ENCODE measurements at places on chromosomes 2 and 18.

DNA sequence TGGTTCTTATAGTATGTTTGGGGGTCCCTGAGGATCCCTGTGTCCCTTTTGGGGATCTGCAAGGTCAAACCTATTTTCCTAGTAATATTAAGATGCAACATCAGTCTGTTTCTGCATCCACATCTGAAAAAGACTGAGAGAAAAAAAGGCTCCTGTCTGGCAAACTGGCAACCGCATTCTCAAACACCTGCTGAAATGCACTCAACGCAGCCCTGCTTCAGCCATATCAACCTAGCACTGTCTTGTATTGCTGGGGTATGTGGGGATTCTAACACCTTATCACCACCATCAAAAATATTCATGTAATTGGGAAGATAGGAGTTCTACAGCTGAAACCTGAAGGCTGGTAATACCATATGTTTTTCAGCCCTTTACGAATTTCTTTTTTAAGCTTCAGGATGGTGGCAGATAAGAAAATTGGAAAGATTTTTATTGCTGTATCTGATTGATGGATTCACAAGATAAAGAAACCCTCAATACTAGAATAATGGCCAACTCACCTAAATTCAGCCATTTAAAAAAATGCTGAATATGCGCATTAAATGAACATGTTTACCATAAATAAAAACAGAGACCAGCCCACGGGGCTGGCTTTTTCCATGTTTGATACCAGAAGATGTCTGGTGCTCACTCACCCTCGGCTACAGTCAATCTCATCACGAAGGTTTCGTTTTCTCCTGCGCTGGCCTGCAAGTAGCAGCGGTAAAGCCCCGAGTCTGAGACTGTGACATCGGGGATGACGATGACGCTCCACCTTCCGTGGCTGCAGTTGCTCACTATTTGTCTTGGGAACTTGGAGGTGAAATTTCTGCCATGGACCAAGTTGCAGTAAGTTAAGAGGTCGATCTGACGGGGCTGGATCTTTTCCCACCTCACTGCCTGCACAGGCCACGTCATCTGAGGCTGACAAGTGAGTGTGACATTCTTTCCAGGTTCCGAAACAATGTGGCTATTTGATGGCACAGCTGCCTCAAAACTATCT, 52.3 kb downstream of the CD226 start:
- no peak overlapping the region for H3K27ac ChIP-seq
- no peak overlapping the region for H3K4me3 ChIP-seq
- no peaks in the 10 kb centered on the region for H3K36me3 ChIP-seq
- no peaks in the 10 kb centered on the region for H3K27me3 ChIP-seq
- DNase-seq: no peak

- peaks cover 27% of the 10 kb centered on the region for H3K4me1 ChIP-seq
- DNase-seq: peak; percentile 48
- no peak overlapping the region for H3K4me3 ChIP-seq
- H3K27ac ChIP-seq: peak overlapping the region; percentile 8
- H3K36me3 ChIP-seq: no peaks in the 10 kb centered on the region
These were observed 159.2 kb downstream of the FAM210A start for GRCh38 chr18:13566941-13567746.

GRCh38 chr2:42268528-42269151, 92.4 kb downstream of the COX7A2L start:
- no peaks in the 10 kb centered on the region for H3K36me3 ChIP-seq
- no peak overlapping the region for H3K4me3 ChIP-seq
- no peak for DNase-seq
- H3K27ac ChIP-seq: no peak overlapping the region

DNA sequence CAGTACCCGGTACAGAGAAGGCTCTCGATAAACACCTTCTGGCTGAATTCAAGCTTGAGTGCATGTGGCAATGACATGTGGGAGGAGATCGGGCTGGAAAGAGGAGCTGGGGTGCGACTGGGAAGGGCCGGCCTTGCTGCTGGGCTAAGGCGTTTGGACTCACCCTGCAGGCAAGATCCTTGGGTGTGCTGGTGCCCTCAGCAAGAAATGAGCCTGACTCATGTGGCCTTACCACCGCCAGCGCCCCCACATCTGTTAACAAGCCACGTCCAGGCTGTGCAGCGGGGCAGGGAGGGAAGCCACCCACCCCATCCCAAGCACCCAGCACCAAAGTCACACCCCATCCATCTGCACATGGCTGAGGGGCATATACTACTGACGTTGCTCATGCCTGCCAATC, 1.3 kb downstream of the HS1BP3 start:
- H3K4me3 ChIP-seq: no peak overlapping the region
- H3K27ac ChIP-seq: no peak overlapping the region
- peaks cover 10% of the 10 kb centered on the region for H3K36me3 ChIP-seq
- no peaks in the 10 kb centered on the region for H3K27me3 ChIP-seq

DNA sequence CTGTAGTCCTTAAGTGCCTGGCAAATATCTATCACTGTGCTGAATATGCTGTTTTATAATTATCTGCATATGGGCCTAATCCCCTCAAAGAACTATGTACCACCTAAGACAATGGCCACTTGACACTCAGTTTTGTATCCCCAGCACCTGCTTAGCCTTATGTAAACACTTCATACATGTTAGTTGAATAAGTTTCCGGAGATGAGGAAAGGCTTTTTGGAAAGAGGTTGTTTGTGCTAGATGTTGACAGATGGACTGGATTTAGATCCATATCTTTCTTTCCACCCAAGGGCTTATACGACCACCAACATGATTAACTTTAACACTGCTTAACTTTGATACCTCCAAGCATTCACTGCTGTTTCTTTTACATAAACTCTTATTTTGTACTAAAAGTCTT, 63.3 kb downstream of the FAM228A start:
- H3K27ac ChIP-seq: no peak overlapping the region
- DNase-seq: no peak
- no peaks in the 10 kb centered on the region for H3K4me1 ChIP-seq
- H3K4me3 ChIP-seq: no peak overlapping the region
- H3K27me3 ChIP-seq: no peaks in the 10 kb centered on the region

GRCh38 chr2:8379128-8379527, 302.7 kb upstream of the ID2 start:
- DNase-seq: no peak
- H3K27me3 ChIP-seq: no peaks in the 10 kb centered on the region
- no peak overlapping the region for H3K4me3 ChIP-seq
- peak overlapping the region; percentile 70 for H3K27ac ChIP-seq

DNA sequence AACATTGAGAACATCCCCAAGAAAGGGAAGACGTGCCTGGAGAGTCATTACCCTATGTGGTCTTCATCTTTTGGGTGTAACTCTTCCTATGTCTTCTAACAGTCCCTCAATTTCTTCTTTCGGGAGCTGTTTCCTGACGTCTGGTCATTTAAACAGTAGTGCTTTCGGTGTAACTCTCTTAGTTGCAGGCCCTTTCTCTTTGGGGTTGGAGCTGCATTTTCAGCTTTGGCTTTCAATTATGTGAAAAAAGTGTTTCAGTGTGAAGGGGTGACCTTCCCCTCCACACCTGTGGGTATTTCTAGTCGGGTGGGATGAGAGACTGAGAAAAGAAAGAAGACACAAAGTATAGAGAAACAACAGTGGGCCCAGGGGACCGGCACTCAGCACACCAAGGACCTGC, 105.9 kb downstream of the CERS6 start:
- H3K27me3 ChIP-seq: no peaks in the 10 kb centered on the region
- H3K27ac ChIP-seq: no peak overlapping the region
- H3K36me3 ChIP-seq: no peaks in the 10 kb centered on the region
- H3K4me3 ChIP-seq: no peak overlapping the region

DNA sequence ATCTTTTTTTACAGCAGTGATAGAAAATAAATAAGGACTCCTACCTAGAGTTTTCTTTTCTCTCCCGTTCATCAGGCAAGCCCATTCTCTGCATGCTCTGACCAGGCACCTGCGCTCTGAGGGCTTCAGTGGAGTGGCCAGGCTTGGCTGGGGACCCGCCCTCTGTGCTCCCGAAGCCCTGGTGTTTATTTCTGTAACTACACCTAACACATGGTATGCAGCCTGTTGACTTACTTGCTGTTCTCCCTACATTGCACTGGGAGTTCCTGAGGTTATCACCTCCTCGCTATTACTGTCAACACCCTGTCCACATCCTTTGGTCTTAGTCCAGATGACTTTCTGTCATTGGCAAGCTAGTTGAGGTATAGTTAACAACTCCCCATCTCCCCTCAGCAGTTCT, 317.7 kb downstream of the LPIN1 start:
- H3K27ac ChIP-seq: no peak overlapping the region
- H3K4me3 ChIP-seq: no peak overlapping the region
- no peak for DNase-seq

GRCh38 chr2:43524177-43524965, 71.5 kb downstream of the THADA start:
- no peaks in the 10 kb centered on the region for H3K27me3 ChIP-seq
- no peak for DNase-seq
- H3K4me1 ChIP-seq: peaks cover 10% of the 10 kb centered on the region
- peaks cover 6% of the 10 kb centered on the region for H3K36me3 ChIP-seq
- H3K4me3 ChIP-seq: no peak overlapping the region

GRCh38 chr18:22020867-22021370, 148.5 kb upstream of the GATA6 start:
- H3K27me3 ChIP-seq: peaks cover 3% of the 10 kb centered on the region
- no peak for DNase-seq
- no peaks in the 10 kb centered on the region for H3K36me3 ChIP-seq
- H3K4me3 ChIP-seq: no peak overlapping the region

DNA sequence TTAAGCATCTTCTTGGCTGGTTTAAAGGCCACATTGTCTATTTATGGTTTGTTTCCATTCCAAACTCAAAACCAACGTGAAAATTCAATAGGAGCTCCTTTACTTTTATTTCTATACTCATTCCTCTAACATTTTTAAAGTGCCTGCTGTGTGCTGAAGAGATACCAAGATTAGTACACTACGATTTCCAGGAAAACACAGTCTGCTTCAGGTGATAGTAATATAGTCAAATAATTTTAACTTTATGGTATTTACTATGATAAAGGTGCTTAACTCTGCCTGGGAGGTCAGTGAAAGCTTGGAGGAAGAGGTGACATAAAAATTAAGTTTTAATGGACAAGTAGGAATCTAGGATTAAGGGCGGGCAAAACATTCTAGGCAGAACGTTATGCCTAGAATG, 121.4 kb downstream of the KIAA1328 start:
- H3K27me3 ChIP-seq: no peaks in the 10 kb centered on the region
- no peaks in the 10 kb centered on the region for H3K36me3 ChIP-seq
- H3K4me1 ChIP-seq: no peaks in the 10 kb centered on the region
- no peak for DNase-seq

DNA sequence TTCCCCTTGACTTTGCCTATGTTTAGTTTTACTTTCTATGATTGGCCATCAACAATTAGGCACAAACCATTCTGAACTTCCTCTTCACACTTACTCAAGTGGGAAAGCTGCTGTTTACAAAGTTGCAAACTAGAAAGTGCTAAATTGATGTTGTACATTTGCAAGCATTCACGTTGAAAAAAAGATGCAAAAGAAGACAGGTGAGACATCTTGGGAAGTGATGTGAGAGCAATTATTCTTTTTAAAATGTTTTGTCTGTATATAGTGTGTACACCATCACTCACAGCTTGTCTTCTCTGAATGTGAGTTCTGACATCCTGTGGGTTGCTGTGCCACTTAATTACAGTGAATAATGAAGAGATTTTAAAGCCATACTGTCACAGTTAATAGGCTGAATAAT, 874.1 kb upstream of the LRATD1 start:
- no peaks in the 10 kb centered on the region for H3K27me3 ChIP-seq
- no peak for DNase-seq
- no peak overlapping the region for H3K4me3 ChIP-seq
- H3K27ac ChIP-seq: no peak overlapping the region
- H3K4me1 ChIP-seq: no peaks in the 10 kb centered on the region

DNA sequence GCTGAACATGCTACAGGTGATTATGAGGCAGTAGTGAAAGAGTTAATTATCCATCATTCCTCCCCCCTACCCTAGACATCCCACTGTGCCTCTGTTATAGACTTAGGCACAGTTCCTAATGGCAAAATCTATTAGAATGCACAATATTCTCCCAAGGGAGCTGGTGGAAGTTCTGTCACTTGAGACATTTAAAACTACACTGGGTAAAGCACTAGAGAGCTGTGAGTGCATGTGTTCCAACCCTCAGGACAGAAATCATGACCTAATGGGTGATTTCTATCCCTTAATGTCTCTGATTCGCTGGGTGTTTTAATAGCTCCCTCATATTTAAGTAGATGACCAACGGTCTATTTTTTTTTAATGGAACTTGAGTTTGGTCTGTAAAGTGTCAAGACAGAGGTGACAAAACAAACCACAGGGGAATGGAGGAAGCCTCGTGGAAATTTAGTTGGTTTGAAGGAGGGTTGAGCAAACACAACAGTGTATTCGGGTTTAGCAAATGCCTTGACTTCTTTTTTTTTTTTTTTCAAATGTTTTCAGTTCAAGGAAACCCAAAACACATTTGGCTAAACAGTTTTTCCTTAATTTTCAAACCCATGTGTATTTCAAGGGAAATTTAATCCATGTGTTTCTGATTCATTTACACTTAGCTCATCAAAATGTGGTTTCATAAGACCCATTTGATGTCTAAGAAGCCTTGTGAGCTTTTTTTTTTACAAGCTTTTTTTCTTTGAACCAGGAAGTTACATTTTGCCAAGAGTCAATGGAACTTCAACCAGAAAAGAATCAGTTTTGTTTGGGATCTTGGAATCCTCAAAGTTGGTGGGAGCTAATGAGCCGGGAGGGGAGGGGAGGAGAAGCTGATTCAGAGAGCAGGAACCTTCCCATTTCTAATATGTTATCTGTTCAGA, 665.1 kb upstream of the ZEB2 start:
- no peaks in the 10 kb centered on the region for H3K27me3 ChIP-seq
- H3K27ac ChIP-seq: no peak overlapping the region
- no peaks in the 10 kb centered on the region for H3K36me3 ChIP-seq
- H3K4me3 ChIP-seq: no peak overlapping the region
- DNase-seq: no peak

- no peak overlapping the region for H3K4me3 ChIP-seq
- no peaks in the 10 kb centered on the region for H3K36me3 ChIP-seq
- H3K4me1 ChIP-seq: peaks cover 36% of the 10 kb centered on the region
- peak; percentile 37 for DNase-seq
These were observed 32.6 kb upstream of the PPP3R1 start for GRCh38 chr2:68284896-68285295.

- no peak overlapping the region for H3K4me3 ChIP-seq
- H3K4me1 ChIP-seq: no peaks in the 10 kb centered on the region
- no peak for DNase-seq
- H3K27me3 ChIP-seq: no peaks in the 10 kb centered on the region
- no peak overlapping the region for H3K27ac ChIP-seq
These were observed 8.1 kb upstream of the ATG16L1 start for GRCh38 chr2:233243348-233243747.

GRCh38 chr2:65228263-65228750, 676 bp downstream of the ACTR2 start:
- H3K4me3 ChIP-seq: peak overlapping the region; percentile 92
- H3K4me1 ChIP-seq: peaks cover 26% of the 10 kb centered on the region
- no peaks in the 10 kb centered on the region for H3K27me3 ChIP-seq
- H3K27ac ChIP-seq: peak overlapping the region; percentile 99
- no peaks in the 10 kb centered on the region for H3K36me3 ChIP-seq
- DNase-seq: no peak
